ENCODE measurements at places on chromosomes 12 and 14. TPM values are rescaled to one million over a fixed set of nuclear protein-coding genes. Genes with fewer than 3 reads are reported as not detected.

GRCh38 chr14:25841226-25841625 is 756.6 kb downstream of the NOVA1 start:
- H3K27ac ChIP-seq, result no peak overlapping the region
- DNase-seq, result no peak
- no peaks in the 10 kb centered on the region for H3K36me3 ChIP-seq
- H3K4me1 ChIP-seq, result no peaks in the 10 kb centered on the region
- no peaks in the 10 kb centered on the region for H3K27me3 ChIP-seq

- no peak for DNase-seq
- no peaks in the 10 kb centered on the region for H3K27me3 ChIP-seq
- no peak overlapping the region for H3K27ac ChIP-seq
Observed at GRCh38 chr12:86663173-86663572, 407.0 kb upstream of the MGAT4C start.

- no peaks in the 10 kb centered on the region for H3K36me3 ChIP-seq
- DNase-seq, result no peak
- no peaks in the 10 kb centered on the region for H3K4me1 ChIP-seq
- H3K4me3 ChIP-seq, result no peak overlapping the region
- no peak overlapping the region for H3K27ac ChIP-seq
Observed at GRCh38 chr14:65302571-65303189, 109.8 kb upstream of the FUT8 start.

The LMO3 gene
- total RNA-seq, result not detected

The TCL1A gene
- not detected for total RNA-seq

The RASAL1 gene
- total RNA-seq, result not detected

GRCh38 chr12:108240027-108240785 is 98.9 kb downstream of the CMKLR1 start:
- H3K4me3 ChIP-seq, result no peak overlapping the region
- H3K4me1 ChIP-seq, result peaks cover 2% of the 10 kb centered on the region
- peaks cover 40% of the 10 kb centered on the region for H3K27me3 ChIP-seq
- DNase-seq, result no peak
- H3K27ac ChIP-seq, result no peak overlapping the region

GRCh38 chr12:14135996-14136395 is 154.6 kb upstream of the GRIN2B start:
- peaks cover 2% of the 10 kb centered on the region for H3K27me3 ChIP-seq
- no peak overlapping the region for H3K27ac ChIP-seq
- H3K36me3 ChIP-seq, result no peaks in the 10 kb centered on the region
- H3K4me1 ChIP-seq, result no peaks in the 10 kb centered on the region

DNA sequence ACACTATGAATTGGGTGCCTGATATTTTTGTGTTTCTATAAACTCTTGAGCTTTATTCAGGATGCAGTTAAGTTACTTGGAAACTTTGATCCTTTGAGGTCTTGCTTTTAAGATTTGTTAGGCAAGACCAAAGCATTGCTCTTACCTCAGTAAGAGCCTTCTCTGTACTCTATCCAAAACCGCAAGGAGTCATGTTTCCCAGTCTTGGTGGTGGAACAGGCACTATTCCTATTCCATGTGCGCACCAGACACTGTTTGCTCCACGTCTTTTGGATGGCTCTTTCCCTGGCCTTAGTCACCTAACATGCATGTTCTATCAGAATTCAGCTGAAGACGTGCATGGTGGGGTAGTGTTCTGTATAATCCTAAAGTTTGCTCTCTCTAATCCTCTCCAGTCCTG is 23.5 kb downstream of the CSRP2 start:
- DNase-seq, result no peak
- H3K4me1 ChIP-seq, result peaks cover 25% of the 10 kb centered on the region
- peak overlapping the region; percentile 55 for H3K27ac ChIP-seq
- no peak overlapping the region for H3K4me3 ChIP-seq
- no peaks in the 10 kb centered on the region for H3K27me3 ChIP-seq
- peaks cover 55% of the 10 kb centered on the region for H3K36me3 ChIP-seq

- peaks cover 42% of the 10 kb centered on the region for H3K4me1 ChIP-seq
- no peak for DNase-seq
- H3K4me3 ChIP-seq, result no peak overlapping the region
- peaks cover 7% of the 10 kb centered on the region for H3K36me3 ChIP-seq
- peak overlapping the region; percentile 80 for H3K27ac ChIP-seq
- no peaks in the 10 kb centered on the region for H3K27me3 ChIP-seq
Observed at GRCh38 chr12:110317911-110318310, 36.9 kb downstream of the ATP2A2 start.

DNA sequence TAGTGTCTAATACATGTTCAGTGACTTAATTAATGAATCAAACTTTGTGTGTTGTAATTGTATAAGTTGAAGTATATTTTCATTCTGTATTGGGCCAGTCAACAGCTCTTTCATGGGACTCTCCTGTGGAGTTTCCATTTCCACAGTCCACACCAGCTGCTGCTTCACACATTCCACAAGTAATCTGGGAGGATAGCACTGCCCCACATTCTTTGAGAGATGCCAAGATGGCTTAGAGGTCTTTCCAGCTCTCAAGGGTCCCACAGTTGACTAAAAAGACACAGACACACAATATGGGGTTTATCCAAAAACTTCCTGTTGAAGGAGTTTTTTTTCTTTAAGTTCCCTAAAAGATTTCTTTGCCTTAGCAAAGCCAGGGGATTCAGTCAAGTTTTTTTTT is 408.3 kb downstream of the AACS start:
- peaks cover 5% of the 10 kb centered on the region for H3K4me1 ChIP-seq
- no peak overlapping the region for H3K27ac ChIP-seq
- DNase-seq, result no peak
- H3K4me3 ChIP-seq, result no peak overlapping the region

The CLECL1 gene
- total RNA-seq, result not detected

DNA sequence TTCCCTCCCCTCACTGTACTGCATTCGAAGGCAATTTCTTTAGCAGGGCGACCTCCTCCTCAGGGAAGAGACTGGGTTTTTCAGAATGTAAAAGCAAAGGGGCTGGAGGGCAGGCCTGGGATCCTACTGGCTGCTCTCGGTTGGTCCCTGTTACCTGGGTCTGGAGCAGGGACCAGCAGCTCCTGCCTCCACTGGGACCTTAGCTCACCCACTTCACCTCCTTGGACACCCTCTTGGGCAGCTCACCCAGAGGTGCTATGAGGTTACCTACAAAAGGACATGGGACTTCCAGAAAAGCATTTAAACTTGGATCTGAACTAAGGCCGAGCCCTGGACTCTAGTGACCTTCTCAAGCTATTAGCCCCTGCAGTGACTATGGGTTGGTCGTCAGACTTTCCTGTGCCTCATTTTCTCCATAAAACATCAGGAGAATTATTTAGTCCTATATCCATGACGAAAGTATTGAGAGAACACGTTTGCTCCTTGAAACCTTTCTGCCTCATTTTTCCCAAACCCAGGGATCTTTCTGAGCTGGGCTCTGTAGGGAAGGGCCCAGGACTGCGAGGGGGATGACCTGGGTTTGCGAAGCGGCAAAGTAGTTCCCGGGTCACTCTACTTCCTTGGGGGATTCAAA is 65.0 kb downstream of the FBXL14 start:
- H3K36me3 ChIP-seq, result no peaks in the 10 kb centered on the region
- DNase-seq, result no peak
- peak overlapping the region; percentile 92 for H3K27ac ChIP-seq
- peak overlapping the region; percentile 83 for H3K4me3 ChIP-seq

DNA sequence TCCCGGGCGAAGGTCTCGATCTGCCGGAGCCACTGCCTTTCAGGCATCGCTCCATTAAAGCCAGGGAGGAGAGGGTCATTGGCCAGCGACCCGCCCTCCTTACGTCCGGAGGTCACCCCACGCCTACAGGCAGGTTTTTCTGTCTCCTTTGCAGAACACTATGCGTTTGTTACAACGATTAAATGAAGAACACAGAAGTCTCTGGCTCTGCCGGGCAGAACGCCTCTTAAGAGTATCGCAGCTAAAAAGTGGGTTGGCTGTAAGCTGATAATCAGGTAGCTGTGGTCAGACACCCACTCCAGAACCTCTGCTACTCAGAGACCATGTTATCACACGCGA is 15.0 kb downstream of the OTX2 start:
- H3K27ac ChIP-seq, result no peak overlapping the region
- no peaks in the 10 kb centered on the region for H3K36me3 ChIP-seq
- peaks cover 3% of the 10 kb centered on the region for H3K4me1 ChIP-seq
- H3K4me3 ChIP-seq, result peak overlapping the region; percentile 19
- peaks cover 73% of the 10 kb centered on the region for H3K27me3 ChIP-seq

GRCh38 chr12:3101309-3102024 is 24.3 kb downstream of the TSPAN9 start:
- no peaks in the 10 kb centered on the region for H3K27me3 ChIP-seq
- H3K4me3 ChIP-seq, result no peak overlapping the region
- H3K36me3 ChIP-seq, result peaks cover 10% of the 10 kb centered on the region
- DNase-seq, result no peak

The NUP107 gene
- 23.9 TPM for total RNA-seq

- no peak overlapping the region for H3K27ac ChIP-seq
- H3K36me3 ChIP-seq, result no peaks in the 10 kb centered on the region
- H3K4me1 ChIP-seq, result peaks cover 12% of the 10 kb centered on the region
- H3K4me3 ChIP-seq, result no peak overlapping the region
Observed at GRCh38 chr12:4169959-4170358, 103.6 kb upstream of the CCND2 start.

The SLC25A47 gene
- not detected for total RNA-seq

GRCh38 chr14:74684434-74684833 is 28.4 kb downstream of the AREL1 start:
- no peak for DNase-seq
- H3K27me3 ChIP-seq, result no peaks in the 10 kb centered on the region
- H3K4me1 ChIP-seq, result no peaks in the 10 kb centered on the region
- H3K27ac ChIP-seq, result no peak overlapping the region
- peaks cover 29% of the 10 kb centered on the region for H3K36me3 ChIP-seq

GRCh38 chr12:55850893-55851292 is 8.2 kb upstream of the MMP19 start:
- H3K4me3 ChIP-seq, result no peak overlapping the region
- no peak for DNase-seq
- H3K4me1 ChIP-seq, result peaks cover 49% of the 10 kb centered on the region
- H3K36me3 ChIP-seq, result no peaks in the 10 kb centered on the region
- no peak overlapping the region for H3K27ac ChIP-seq

- H3K4me3 ChIP-seq, result no peak overlapping the region
- H3K36me3 ChIP-seq, result peaks cover 16% of the 10 kb centered on the region
- DNase-seq, result no peak
- H3K27me3 ChIP-seq, result no peaks in the 10 kb centered on the region
- peaks cover 6% of the 10 kb centered on the region for H3K4me1 ChIP-seq
Observed at GRCh38 chr12:101749657-101750056, 10.4 kb upstream of the SYCP3 start.

GRCh38 chr12:66074561-66074960 is 56.0 kb downstream of the LLPH start:
- DNase-seq, result no peak
- no peak overlapping the region for H3K27ac ChIP-seq
- H3K27me3 ChIP-seq, result no peaks in the 10 kb centered on the region
- H3K4me1 ChIP-seq, result peaks cover 15% of the 10 kb centered on the region
- H3K36me3 ChIP-seq, result no peaks in the 10 kb centered on the region

- H3K4me1 ChIP-seq, result peaks cover 8% of the 10 kb centered on the region
- H3K27ac ChIP-seq, result no peak overlapping the region
- H3K4me3 ChIP-seq, result no peak overlapping the region
- no peak for DNase-seq
Observed at GRCh38 chr12:94571556-94571955, 78.8 kb downstream of the TMCC3 start.

DNA sequence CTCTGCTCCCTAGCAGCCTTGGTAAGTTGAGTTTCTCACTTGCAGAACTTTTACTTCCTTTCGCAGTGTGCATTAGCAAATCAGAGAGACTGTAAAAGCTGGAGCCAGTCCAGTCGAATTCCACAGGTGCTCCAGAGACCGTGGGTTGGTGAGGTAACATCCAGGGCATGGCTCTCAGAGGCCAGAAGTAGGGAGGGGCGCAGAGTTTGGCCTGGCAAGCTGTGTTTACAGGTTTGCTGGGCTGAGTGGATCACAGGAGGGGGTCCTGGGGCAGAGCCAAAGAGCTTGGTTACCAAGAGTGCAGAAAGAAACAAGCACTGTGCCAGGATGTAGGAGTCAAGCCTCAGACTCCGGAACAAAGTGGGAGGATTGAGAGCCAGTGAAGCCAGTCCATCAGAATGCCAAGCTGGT is 10.2 kb upstream of the BHLHE41 start:
- no peak for DNase-seq
- H3K4me1 ChIP-seq, result peaks cover 11% of the 10 kb centered on the region
- H3K36me3 ChIP-seq, result peaks cover 1% of the 10 kb centered on the region
- H3K27me3 ChIP-seq, result peaks cover 9% of the 10 kb centered on the region
- H3K4me3 ChIP-seq, result no peak overlapping the region
- H3K27ac ChIP-seq, result no peak overlapping the region

DNA sequence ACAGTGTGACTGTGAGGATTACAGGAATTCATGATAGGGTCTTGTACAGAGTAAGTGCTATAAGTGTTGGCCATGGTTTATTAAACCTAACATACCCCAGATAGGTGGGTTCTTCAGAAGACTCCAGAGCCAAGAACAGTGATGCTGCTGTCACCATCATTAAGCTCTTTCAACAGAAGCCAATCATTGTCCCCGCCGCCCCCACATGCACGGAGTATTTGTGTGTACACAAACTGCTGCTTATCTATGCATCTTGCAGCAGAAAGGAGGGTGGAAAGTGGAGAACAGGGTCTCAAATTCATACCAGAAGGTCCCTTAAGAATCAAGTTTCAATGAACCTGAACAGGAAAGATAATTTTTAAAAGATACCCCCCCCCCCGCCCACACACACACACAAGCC is 51.2 kb downstream of the TMCC3 start:
- peaks cover 5% of the 10 kb centered on the region for H3K27me3 ChIP-seq
- H3K36me3 ChIP-seq, result no peaks in the 10 kb centered on the region
- no peak overlapping the region for H3K27ac ChIP-seq

The ASCL1 gene
- not detected for total RNA-seq

- DNase-seq, result no peak
- no peaks in the 10 kb centered on the region for H3K36me3 ChIP-seq
Observed at GRCh38 chr12:125289970-125290369, 224.7 kb downstream of the AACS start.

DNA sequence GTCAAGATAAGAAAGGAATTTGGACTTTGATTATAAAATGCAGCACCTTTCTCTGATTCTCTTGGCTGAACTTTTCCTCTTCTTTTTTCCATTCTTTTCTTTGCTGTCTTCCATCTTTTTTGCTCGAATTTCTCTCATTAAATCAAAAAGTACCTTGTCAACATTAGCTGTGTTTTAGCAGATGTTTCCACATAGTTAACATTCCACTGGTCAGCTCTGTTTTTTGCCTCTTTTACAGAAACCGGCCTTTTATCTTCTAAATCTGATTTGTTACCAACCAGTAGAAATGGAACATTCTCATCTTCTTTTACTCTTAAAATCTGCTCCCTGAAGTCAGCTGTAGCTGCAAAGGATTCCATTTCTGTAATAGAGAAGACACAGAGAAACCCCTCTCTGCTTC is 71.1 kb upstream of the SYT1 start:
- no peaks in the 10 kb centered on the region for H3K4me1 ChIP-seq
- no peaks in the 10 kb centered on the region for H3K36me3 ChIP-seq
- H3K27ac ChIP-seq, result no peak overlapping the region

DNA sequence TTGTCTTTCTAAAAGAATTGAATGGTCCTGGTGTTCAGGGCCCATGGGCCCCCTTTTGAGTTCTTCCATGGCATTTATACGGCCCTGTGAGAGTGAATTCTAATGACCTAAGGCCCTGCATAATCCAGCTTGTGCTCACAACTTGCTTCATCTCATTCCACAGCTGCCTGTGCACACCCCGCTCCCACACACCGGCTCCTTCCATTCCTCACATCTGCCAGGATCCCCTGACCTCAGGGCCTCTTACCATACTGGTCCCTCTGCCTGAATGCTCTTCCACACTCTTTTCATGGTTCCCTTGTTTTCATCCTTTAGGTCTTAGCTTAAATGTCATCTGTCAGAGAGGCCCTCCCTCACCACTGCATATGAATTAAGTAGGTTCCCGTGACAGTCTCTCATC is 49.5 kb upstream of the EGLN3 start:
- H3K27me3 ChIP-seq, result peaks cover 7% of the 10 kb centered on the region
- no peak overlapping the region for H3K4me3 ChIP-seq
- H3K36me3 ChIP-seq, result no peaks in the 10 kb centered on the region
- H3K4me1 ChIP-seq, result no peaks in the 10 kb centered on the region
